ENCODE measurements at places on chromosomes 2 and 18.

- DNase-seq, result no peak
Measured at GRCh38 chr2:202695166-202695565, 60.4 kb downstream of the FAM117B start.

GRCh38 chr2:219706823-219707281, 79.4 kb downstream of the SLC4A3 start:
- no peak for DNase-seq

GRCh38 chr18:57687970-57688369, 66.3 kb upstream of the NARS1 start:
- DNase-seq, result no peak

GRCh38 chr2:62398356-62398755, 107.6 kb downstream of the TMEM17 start:
- DNase-seq, result no peak

- no peak for DNase-seq
Measured at GRCh38 chr18:62328586-62329525, 3.7 kb downstream of the TNFRSF11A start.

DNA sequence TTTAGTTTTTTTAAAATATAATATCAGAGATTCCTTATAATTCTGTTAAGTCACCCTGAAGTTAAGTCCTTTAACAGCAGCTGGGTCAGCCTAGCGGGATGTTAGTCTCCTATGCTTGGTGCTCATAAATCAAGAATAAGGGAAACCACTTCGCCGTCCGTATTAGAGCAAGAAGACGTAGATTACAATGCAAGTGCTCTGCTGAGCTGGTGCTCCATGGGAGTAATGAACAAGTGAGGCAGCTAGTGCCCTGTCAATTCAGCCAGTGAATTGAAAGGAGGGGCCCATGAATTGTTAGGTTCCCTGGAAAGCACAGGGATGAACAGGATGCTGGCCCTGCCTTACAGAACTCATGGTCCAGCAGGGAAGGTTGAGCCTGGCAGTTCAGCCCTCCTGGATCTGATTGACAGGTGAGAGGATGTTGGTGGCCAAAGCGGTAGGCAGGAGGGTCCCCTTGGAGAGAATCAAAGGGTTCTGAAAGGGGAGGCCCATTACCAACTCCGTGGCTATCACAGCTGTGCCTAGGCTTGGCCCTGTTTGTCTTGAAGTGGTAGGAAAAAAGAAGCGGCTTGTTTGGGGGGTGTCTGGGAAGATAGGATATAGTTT, 30.8 kb downstream of the PLB1 start:
- peak; percentile 13 for DNase-seq

DNA sequence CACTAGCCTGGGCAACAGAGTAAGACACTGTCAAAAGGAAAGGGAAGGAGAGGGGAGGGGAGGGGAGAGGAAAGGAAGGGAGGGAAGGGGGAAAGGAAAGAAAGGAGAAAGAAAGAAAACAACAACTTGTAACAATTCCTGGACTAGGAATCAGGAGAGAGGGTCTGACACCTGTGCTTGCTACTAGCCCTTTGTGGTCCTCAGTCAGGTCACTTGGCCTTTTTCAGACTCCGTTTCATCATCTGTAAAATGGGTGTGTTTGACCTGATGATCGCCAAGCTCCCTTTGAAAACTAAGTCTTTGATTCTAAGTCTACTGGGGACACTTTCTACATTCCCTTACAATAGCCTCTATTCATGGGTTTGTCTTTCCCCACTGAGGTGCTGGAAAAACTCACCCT, 11.4 kb upstream of the ATP8B1 start:
- no peak for DNase-seq

Data from activated CD8-positive, alpha-beta memory T cell treated with anti-CD3 and anti-CD28 coated beads for 24 hours (primary cell).